ENCODE measurements at places on chromosomes 16 and 17.

DNA sequence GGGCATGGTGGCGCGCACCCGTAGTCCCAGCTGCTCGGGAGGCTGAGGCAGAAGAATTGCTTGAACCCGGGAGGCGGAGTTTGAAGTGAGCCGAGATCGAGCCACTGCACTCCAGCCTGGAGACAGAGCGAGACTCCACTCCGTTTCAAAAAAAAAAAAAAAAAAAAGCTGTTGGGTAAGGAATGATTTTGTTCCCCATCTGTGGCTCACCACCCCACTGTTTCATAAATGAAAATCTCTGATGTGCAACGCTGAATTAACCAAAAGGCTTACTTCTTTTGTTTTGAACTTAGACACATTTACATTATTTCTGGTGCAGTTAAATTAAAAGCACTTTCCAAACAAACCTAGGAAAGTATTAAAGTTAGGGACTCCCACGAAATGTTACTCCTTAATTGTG lies 1.2 kb upstream of the METTL9 start:
- DNase-seq, result no peak

DNA sequence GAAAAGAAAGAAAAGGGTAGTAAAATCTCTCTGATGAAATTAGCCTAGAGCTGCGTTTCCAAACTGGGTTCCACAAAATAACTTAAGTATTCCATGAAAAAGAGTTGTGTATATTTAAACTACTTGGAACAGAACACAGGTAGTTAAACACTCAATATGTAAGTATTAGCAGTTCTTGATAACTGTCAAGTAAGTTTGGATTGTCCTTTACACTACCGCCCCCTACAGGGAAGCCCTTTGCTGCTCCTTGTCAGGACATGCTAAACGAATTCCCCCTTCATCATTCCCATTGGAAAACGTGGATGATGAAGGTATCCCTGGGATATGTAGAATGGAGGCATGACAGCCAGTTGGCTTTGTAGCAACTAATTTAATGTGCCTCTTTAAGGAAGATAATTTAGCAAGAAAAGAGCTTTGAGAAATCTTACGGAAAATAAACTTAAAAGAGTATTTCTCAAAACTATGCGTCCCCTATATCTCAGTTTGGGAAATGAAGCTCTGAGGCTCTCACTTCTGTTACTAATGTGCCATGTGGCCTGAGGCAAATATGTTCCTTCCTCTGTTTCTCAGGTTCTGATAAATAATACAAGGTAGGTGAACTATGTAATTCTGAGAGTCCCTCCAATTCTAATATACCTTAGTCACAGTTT lies 18.8 kb downstream of the NCBP3 start:
- no peak for DNase-seq

DNA sequence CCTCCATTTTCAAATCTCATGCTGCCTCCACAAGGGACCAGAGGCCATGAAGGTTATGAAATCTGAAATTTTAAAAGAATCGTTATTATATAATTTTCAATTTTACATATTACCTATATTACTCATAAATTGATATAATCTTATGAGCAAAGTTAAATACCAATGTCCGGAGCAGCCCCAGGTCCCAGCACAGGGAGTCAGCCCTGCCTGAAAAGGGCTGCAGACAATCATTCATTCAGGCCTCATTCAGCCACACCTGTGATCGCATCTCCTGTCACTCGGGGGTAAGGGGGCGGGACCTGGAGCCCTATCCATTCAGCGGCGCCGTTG lies 172.5 kb downstream of the AHSP start:
- peak; percentile 82 for DNase-seq

DNA sequence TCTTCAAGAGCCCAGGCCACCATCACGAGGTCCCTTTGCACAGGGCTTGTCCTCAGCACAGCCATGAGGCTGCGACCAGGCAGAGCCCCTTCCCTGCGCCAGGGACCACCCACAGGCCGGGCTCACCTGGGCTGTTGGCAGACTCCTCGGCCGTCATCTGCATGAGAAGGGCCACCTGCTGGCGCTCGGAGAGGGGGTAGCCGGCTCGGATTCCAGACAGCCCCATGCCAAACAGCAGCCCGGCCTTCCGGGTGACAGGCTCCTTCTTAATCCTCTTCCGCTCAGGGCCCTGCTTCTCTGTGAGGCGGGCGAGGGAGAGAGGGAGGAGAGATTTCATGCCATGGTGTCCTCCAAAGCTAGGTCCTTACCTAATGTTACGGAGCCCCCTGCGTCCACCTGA lies 73.4 kb downstream of the ZNF778 start:
- DNase-seq, result no peak

- DNase-seq, result no peak
Observed at GRCh38 chr16:87448866-87449265, 44.0 kb downstream of the ZCCHC14 start.

DNA sequence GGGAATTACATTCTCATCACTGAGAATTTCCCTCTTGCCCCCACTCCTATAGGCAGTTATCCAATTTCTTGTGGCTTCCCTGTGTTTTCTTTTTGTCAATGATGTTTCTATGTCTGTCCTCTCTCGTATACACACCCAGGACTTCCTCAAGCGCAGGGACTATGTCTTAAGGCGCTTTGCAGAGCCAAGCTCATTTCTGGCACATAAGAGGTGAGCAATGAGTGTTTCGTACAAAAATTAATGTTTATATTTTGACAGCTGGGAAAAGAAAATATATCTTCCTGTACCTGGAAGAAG lies 947 bp downstream of the DDX42 start:
- DNase-seq, result no peak

DNA sequence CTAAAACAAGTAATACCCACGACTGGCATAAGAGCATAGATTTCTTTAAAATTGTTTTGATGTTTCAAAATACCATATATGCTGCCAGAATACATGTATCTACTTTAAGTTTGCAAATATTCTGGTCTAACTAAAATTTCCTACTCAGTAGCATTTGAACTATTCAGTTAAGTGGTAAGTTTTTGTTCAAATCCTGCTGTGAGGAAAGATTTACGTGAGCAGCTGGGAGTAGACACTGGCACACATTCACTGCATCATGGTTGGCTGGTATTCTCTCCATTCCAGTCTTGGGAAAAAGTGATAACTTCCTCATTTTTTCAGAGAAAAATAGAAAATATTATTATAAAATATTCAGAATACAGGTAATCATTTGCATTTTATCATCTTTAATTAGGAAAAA lies 133.6 kb downstream of the SKAP1 start:
- no peak for DNase-seq
